ENCODE measurements at places on chromosomes 6 and 20.
A peak's percentile ranks its signal among the peaks of the same experiment; 100 is the strongest.

DNA sequence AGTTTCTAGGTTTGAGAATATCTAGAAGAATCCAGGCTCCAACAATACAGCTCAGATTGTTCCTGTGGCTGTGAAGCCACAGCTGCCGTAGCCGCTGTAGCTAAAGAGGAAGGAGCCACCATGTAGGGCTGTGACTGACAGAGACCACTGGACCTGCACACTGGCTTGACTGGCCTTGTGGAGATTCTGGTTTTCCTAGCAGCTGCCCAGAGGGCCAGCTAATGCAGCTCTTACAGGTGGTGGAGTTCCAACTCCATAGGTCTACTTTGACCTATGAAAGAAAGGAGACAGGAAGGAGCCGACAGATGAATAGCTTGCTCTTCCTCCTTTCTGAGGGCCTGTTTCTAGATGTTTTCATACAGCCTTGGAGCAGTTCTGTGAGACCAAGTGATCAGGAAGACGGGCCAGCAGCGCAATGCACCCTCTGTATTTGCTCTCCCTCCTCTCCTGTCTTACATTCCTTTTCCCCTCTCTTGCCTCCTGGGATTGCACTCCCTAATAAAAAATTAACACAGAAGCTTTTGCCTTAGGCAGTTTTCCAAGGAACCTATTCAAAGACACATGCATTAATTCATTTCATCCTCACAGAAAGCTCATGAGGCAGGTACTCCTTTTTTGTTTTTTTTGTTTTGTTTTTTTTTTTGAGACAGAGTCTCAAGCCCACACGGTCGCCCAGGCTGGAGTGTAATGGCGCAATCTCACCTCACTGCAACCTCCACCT is 51.8 kb upstream of the MYB start:
- no peak for DNase-seq

DNA sequence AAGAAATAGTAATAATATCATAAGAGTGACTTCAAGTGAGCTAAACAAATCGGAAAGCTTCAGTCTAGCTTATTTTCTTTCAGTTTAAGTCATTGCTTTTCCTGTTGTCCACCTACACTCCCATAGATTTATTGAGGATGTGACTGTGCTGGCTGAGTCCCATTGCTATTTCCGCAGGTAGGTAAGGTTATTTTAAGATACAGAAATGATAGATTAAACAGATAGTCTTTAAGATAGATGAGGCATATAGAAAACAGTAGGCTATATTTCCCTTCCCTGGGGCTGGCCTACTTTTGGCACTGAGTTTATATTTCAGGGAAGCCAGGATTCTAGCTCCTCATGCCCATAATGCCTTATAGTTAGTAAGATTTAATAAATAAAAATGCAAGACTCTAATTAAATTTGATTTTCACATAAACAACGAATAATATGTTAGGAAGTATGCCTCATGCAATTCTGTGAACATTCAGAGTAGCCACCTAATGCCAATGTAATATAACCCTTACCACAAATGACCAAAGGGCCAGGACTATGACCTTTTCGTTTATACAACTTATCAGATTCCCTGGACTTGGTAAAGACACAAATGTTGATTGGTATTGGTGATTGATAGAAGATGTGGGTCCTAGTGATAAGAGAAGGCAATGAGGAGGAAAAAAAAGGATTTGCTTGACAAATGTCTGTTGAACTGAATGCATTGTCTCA is 1079.3 kb downstream of the EPHA7 start:
- DNase-seq = no peak

GRCh38 chr20:25000268-25000801 is 7.8 kb upstream of the APMAP start:
- no peak for DNase-seq

- peak; percentile 85 for DNase-seq
Measured at GRCh38 chr6:6407071-6407741, 86.7 kb upstream of the F13A1 start.

GRCh38 chr6:89955364-89955763 is 61.1 kb downstream of the GJA10 start:
- no peak for DNase-seq

DNA sequence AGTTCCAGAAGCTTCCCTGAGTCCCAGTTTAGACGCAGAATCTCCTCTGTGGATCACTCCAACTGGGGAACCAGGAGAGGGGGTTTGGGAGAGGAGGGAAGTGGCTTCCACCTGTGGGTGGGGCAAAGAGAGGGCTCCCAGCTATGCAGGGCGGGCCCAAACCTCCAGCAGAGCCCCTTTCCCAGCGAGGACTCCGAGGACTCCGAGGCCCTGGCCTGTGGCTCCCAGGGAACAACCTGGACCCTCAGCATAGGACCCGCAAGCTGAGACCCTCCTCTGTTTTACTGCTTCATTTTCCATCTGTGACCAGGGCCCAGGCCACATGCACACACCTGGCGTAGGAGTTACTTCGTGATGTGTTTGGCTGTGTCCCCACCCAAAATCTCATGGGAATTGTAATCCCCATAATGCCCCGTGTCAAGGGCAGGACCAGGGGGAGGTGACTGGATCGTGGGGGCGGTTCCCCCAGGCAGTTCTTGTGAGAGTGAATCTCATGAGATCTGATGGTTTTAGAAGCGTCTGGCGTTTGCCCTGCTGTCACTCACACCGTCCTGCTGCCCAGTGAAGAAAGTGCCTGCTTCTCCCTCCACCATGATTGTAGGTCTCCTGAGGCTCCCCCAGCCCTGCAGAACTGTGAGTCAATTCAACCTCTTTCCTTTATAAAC is 27.9 kb downstream of the NTSR1 start:
- DNase-seq = no peak

DNA sequence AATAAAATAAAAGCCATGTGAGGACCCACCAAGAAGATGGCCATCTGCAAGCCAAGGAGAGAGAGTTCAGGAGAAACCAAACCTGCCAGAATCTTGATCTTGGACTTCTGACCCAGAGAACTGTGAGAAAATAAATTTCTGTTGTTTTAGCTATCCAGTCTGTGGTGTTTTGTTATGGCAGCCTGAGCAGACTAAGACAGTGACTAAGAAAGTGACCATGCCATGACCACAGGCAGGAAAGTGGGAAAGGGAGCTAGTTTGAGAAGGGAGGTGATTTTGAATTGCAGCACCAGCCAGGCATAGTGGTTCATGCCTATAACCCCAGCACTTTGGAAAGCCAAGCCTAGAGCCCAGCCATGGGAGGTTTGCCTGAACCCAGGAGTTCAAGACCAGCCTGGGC is 21.9 kb upstream of the C6orf62 start:
- no peak for DNase-seq

DNA sequence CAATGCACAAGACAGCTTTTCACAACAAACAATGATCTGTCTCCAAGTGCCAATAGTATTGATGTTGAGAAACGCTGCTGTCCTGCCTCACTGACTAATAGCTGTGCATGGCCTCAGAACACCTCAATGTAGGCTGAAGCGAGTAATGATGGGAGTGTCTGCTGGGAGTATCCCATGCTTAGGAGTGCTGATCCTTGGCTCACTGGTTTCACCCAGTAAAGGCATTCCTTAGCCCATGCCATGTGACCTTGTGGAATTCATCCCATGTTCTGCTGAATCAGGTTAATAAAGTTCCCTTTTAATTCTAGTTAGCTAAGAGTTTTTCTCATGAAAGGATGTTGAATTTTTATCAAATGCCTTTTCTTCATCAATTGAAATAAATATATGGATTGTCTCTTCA is 3.8 kb upstream of the WFDC12 start:
- no peak for DNase-seq

DNA sequence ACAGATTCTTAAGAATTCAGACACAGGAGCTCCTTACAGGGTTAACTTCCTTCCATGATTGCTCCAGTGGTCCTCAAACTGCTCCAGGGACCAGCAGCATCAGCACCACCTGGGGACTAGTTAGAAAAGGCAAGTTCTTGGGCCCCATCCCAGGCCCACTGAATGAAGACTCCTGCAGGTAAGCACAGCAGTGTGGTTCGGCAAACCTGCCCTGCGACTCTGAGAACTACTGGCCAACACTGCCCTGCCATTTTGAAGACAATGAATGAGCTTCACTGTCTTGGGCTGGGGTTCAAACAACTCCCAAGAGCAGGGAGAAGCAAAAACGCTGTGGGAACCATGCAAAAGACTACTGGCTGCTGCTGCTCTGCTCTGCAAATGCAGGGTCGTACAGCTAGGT is 39.4 kb downstream of the SLC22A23 start:
- DNase-seq = no peak

- no peak for DNase-seq
Measured at GRCh38 chr6:69584536-69584912, 212.3 kb downstream of the LMBRD1 start.

DNA sequence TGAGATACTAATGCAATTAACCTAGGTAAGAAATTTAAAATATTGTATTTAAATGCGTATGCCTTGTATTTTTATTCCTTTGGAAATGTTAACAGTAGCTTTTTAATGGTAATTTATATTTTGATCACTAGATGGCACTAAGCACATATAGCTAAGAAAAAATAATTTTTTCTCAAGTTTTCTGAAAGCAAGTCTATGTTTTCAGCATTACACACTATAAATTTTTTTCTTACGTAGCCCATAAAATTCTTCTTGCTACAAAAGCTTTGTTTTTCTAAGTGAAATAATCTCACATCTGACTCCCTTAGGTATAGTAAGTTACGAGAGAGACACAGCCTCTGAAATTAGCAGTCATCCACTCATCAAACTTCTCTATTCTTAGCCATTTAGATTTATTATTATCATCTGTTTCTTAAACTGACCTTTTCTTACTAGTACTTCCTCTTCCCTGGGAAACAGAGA is 35.7 kb downstream of the TSPYL4 start:
- no peak for DNase-seq

GRCh38 chr6:112745765-112746164 is 398.6 kb downstream of the RFPL4B start:
- DNase-seq = no peak

- no peak for DNase-seq
Measured at GRCh38 chr6:102313699-102314098, 920.2 kb downstream of the GRIK2 start.
